ENCODE measurements at places on chromosomes 7 and 10.

DNA sequence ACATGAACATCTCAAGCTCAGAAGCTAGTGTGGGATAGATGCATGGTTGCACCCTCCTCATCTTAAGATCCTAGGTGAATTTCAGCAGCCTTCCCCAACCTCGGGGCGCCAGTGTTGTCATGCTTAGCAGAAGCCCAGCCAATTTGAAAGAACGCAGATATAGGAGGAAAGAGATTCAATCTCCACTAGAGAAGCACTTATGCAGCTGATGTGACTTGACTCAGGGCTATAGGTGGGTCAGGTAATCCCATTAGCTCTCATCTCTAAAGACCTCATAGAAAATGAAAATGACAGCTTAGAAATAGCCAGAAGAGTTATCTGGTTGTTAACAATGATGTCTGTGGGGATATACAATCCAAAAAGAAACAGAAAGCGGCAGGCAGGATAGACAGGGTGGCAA is 310.5 kb downstream of the GPAM start:
- no peaks in the 10 kb centered on the region for H3K4me1 ChIP-seq
- H3K4me3 ChIP-seq: no peak overlapping the region
- H3K36me3 ChIP-seq: no peaks in the 10 kb centered on the region
- no peak for DNase-seq
- no peak overlapping the region for H3K27ac ChIP-seq

DNA sequence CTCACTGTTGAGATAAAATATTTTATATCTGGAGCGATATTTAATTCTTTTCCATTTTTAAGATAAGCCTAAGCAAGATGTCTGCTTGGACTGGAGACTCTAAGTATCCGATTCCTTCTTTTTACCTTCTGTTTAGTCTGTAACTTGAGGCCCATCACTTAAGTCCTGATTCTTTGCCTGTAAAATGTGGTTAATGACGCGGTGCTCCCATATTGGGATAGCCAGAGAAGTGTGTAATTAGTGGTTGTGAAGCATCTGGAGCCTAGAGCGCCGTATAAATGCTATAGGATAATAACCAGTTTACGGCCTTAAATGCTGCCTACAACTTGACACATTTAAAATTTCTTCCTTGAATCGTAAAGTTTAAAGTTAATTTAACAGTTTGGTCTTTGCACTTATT is 132.9 kb downstream of the CHN2 start:
- peak overlapping the region; percentile 59 for H3K4me3 ChIP-seq
- DNase-seq: no peak
- no peaks in the 10 kb centered on the region for H3K27me3 ChIP-seq
- peaks cover 75% of the 10 kb centered on the region for H3K4me1 ChIP-seq
- H3K36me3 ChIP-seq: peaks cover 15% of the 10 kb centered on the region

GRCh38 chr7:101676956-101677355 is 47.9 kb upstream of the MYL10 start:
- H3K36me3 ChIP-seq: no peaks in the 10 kb centered on the region
- H3K27me3 ChIP-seq: no peaks in the 10 kb centered on the region
- peaks cover 37% of the 10 kb centered on the region for H3K4me1 ChIP-seq
- peak overlapping the region; percentile 90 for H3K27ac ChIP-seq
- no peak for DNase-seq

GRCh38 chr10:873020-873419 is 58.5 kb downstream of the LARP4B start:
- peaks cover 63% of the 10 kb centered on the region for H3K36me3 ChIP-seq
- H3K27me3 ChIP-seq: no peaks in the 10 kb centered on the region
- no peak overlapping the region for H3K4me3 ChIP-seq
- H3K27ac ChIP-seq: no peak overlapping the region
- DNase-seq: no peak
